ENCODE measurements at places on chromosomes 2 and 18.

GRCh38 chr18:12776821-12777471, 74.1 kb downstream of the PSMG2 start:
- DNase-seq = no peak

DNA sequence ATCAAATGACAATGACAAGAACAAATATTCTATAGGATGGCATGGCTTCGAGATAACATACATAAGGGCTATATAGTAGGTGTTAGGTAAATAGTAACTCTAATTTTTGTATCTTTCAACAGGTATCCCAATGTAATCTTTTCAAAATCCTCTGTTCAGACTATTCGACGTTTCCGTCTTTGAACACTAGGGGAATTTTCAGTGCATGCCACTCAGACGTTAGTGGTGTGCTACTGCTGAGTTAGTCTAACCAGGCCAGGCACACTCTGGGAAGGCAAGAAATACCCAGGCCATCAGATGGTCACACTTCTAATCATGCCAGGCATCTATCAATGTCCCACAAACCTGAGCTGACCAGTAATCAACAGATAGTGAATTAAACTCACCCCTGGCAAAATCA, 14.6 kb upstream of the CREG2 start:
- no peak for DNase-seq

- DNase-seq = no peak
Observed at GRCh38 chr2:32222966-32223365, 41.7 kb downstream of the NLRC4 start.

DNA sequence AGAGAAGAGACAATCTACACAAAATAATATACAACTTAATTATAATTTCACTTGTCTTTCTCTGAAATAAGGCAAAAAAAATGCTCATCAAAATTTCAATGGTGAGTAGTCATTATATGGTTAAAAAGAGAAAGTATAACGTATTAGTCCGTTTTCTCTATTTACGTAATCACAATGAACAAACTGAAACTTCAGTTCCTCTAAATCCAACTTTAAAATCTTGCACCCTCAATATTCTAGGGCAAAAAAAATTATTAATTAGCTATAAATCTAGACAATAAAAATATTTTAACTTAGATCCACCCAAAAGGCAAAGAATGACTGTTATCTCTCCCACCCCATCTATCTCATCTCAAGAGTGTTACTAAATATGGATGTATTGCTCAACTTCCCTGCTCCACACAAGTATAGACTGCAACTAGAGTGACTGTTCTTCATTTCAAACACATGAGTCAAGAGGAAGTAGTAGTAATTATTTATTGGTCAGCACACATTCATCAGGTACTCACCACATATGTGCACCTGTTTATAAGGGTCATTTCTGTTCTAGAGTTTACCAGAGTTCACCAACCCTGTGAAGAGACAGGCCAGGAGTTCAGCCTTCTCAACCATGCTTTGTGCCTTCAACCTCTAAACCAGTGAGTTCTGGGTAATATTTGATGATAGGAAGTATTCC, 36.4 kb downstream of the STK39 start:
- DNase-seq = no peak

GRCh38 chr2:66872986-66873754, 438.2 kb downstream of the MEIS1 start:
- DNase-seq = no peak

DNA sequence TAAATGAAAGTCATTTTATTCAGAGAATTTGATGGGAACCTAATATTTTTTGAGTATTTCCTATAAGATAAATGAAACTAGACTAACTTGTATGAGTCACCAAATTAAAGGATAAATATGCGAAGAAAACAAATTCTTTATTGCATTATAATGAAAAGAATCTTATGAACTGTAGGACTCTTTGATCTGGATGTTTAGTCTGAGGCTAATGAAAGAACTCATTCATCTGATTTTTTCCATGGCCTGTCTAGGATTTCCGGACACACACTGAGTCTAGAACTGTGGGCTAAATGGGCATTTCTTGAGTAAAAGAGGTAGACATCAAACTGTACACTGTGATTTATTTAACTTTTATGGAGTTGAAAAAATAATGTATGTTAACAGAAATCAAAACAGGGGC, 43.0 kb downstream of the ZNF519 start:
- DNase-seq = no peak

DNA sequence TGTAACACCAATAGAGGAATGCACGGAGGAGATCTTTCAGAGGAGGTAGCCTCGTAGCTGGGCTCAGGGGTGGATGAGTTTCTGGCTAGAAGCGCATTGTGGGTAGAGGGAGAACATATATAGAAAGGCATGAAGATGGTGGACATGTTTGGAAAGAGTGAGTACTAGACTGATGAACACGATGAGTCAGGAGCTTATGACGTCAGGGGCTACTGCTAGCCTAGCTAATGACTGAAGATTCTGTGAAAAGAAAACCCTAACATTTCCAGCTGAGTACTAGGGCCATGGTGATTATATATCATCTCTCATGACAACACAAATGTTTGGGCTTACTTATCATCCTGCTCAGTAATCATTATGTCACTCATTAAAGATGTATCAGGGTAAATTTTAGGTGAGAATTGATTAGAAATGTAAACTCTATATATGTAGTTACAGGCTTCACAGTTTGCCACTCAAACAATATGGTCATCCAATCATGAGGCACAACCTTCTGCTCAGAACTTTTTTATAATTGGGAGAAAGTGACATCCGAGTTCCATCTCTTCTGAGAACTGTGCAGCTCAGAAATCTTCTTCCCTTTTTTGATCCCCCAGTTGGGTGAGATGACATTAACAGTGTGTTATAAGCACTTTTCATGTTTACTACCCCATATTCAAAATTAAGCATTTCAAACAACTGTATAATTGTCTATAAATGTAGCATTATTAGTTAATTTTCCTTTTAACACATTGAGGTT, 22.2 kb upstream of the IL1RN start:
- no peak for DNase-seq

- no peak for DNase-seq
Observed at GRCh38 chr2:96374211-96374951, 38.8 kb downstream of the NCAPH start.

DNA sequence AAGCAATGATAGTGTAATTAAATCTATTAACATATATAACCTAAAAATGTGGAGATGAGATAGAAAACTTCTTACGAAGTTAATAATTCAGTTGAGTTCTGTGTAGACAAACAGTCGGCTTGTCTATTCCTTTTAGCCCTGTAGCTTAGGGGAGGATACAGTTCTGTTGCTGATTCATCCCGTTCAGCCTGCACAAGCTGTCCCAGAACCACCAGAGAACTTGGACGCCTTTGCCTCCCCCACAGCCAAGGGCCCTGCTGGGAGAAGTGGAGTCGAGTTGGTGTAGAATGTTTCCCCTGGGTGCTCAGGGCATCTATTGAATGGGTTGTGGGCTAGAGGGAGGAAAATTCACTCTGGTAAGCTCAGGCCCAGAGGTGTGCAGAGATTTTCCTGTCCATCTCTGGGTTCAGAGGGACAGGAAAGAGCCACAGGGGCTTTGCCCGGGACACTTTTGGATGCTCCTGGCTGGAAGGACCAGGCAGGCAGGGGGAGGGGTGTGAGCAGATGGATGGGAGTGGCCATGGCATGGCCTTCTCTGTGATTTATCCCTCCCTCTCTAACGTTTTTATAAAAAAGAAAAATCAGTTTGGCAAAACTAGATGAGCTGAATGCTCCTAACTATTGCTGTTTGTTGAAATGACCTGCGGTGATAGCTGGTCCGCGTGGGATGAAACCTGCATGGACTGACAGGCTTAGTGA, 42.8 kb upstream of the GALR1 start:
- DNase-seq = no peak

GRCh38 chr2:195508139-195508455, 148.9 kb upstream of the SLC39A10 start:
- no peak for DNase-seq

DNA sequence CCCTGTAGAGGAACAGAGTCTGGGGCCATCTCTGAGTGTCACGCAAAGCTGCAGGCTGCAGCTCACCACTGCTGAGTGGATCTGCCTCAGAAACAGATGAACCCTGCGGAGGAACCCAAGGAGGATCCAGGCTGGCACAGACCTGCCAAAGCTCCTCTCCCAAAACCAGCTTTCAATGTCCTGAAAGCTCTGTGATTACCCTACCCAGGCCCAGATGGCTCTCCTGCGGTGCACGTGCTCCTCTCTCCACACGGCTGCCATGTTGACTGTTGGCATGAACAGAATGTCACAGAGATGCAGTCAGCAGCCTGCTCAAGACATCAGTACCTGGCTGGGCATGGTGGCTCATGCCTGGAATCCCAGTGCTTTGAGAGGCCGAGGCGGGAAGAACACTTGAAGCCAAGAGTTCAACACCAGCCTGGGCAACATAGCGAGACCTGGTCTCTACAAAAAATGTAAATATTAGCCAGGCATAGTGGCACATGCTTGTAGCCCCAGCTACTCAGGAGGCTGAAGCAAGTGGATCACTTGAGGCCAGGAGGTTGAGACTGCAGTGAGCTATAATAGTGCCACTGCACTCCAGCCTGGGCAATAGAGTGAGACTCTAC, 216.8 kb downstream of the MGAT5 start:
- DNase-seq = no peak

GRCh38 chr2:120224256-120224655, 1.1 kb upstream of the TMEM185B start:
- no peak for DNase-seq

DNA sequence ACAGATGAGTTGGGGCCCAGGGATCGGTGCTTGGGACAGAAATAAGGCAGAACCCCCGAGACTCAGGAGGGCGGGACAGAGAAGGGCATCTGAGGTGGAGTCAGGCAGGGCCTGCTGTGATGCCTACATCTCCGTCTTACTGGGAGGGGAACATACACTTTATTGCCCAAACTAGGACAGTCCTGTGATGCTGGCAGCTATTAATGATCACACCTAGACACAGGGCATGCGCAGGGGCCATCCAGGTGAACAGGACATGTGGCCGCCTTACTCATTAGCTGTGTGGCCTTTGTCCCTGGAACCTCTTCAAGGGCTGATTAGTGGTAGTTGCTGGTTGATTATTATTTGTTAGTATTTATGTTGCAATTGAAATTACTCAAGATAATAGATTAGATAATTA, 33.2 kb downstream of the MLPH start:
- no peak for DNase-seq

GRCh38 chr2:40719414-40719813, 267.5 kb upstream of the SLC8A1 start:
- no peak for DNase-seq

GRCh38 chr18:76384114-76384790, 110.8 kb downstream of the ZNF516 start:
- DNase-seq = no peak

DNA sequence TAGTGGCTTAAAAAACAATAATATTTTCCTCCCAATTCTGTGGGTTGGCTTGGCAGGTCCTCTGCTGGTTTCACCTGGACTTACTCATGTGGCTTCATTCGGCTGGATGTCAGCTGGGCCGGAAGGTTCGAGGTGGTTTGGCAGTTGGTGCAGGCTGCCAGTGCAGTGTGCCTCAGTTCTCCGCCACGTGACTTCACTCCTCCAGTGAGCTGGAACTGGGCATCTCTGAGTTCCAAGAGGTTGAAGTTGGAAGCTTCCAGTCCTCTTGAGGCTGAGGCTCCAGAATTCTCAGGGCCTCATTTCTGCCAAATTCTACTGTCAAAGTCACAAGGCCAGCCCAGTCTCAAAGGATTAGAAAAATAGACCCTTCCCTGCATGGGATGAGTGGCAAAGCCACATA, 83.4 kb upstream of the B3GNT7 start:
- DNase-seq = no peak

- no peak for DNase-seq
Observed at GRCh38 chr2:241877197-241877685, 7.7 kb downstream of the RTP5 start.

GRCh38 chr18:72107647-72108383, 436.3 kb downstream of the CBLN2 start:
- no peak for DNase-seq

GRCh38 chr2:27832396-27832795, 57.8 kb downstream of the RBKS start:
- no peak for DNase-seq

GRCh38 chr2:7703543-7704144, 786.4 kb downstream of the RNF144A start:
- DNase-seq = no peak

DNA sequence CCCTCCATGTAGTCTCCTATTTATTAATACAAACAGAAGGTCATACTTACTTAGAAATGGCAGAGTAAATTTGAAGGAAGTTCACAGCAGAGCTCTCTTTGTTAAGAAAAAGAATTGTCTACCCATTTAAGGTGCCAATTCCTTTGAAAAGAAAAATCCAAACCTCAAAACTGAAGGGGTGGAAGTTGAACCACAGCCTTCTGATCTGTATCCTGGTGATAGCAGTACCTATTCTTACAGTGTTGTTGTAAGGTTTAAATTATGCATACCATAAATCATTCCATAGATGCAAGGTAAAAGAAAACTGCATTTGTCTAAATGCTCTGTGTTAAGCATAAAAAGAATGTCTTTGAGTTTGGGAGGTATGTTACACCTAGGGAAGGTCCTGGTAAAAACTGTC, 47.6 kb downstream of the COBLL1 start:
- DNase-seq = no peak

DNA sequence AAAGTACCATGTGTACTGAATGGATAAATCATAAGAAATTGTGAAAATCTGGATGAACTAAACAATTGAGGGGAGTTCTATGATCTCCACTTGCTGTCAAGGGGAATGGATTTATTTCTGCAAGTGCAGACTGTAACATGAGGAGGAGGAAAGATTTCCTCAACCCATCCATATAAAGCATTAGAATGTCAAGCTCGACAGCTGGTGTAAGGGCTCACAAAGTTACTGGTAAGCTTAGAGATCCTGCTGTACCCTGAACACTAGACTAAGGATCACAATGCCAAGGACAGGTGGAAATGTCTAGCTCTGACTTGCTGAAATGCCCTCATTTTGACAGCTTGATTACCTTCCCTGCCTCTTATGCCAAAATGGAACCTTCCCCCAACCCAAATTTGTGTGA, 125.3 kb downstream of the TCF4 start:
- DNase-seq = no peak

DNA sequence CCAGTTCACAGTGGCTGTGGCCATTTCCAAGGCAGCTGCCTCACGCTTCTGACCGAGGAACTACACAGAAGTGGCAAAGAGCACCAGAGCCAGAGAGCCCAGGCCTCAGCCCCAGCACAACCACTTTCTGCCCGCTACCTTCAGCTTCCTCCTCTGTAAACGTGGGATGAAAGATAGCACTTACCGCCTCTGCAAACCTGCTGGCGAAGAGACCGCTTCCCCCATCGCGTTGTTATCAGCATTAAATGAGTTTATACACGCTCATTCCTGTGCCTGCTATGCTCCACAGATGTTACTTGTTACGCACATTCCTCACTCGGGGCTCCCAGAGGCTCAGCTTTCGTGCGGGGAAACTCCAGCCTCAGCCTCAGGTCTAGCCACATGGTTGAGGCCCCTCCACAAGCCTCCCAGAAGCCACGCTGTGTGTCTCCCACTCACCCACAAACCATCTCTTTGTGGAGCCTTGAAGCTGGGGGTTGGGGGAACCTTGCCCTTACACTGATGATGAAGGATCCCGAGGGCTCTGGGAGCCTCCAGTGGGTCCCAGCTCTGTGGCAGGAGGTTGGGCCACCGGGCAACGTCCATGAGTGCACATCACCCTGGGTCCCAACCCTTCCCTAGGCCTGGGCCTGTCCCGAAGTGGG, 63.3 kb upstream of the SMAD7 start:
- no peak for DNase-seq

GRCh38 chr2:161241894-161242293, 66.3 kb upstream of the PSMD14 start:
- DNase-seq = no peak

- DNase-seq = no peak
Observed at GRCh38 chr2:19542796-19543662, 184.6 kb upstream of the OSR1 start.
